Fibroblast of skin of right biceps (primary cell): ENCODE measurements at places on chromosomes 4 and X.

GRCh38 chr4:105356194-105356593 is 117.7 kb downstream of the PPA2 start:
- DNase-seq, result no peak

DNA sequence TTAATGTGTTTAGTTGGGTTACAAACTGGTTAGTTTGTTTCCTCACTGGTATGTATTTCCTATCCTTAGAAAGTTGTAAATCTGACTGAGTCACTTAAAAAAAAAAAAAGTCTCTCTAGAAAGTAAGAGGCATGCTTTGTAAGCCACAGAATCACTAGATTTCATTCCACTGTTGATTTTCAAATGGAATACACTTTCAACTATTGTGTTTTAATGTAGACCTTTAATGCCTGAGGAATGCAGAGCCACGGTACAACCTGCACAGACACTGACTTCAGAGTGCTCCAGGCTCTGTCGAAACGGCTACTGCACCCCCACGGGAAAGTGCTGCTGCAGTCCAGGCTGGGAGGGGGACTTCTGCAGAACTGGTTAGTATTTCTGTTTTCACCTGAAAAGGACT is 88.6 kb downstream of the HHIP start:
- DNase-seq, result peak; percentile 62

GRCh38 chrX:66632981-66633380 is 5.9 kb downstream of the EDA2R start:
- no peak for DNase-seq

DNA sequence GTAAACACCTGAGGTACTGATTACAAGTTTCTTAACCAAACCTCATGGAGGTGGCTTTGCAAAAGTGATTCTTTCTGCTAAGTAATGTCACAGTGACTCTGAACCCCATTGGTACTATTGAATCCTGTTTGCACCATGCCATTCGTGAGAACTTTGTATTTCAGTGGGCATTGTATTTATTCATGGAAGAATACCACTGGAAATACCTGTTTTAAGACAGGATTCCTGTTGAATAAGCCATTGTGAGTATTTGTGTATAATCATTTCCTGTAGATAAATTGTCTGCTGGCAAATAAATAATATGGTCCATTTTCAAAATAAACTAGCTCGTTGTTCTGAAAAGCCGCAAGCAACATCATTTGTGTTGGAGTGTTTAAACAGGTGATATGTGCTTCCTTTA is 136.4 kb upstream of the GUCY1A1 start:
- no peak for DNase-seq

GRCh38 chrX:153238361-153238760 is 59.3 kb downstream of the MAGEA1 start:
- no peak for DNase-seq

DNA sequence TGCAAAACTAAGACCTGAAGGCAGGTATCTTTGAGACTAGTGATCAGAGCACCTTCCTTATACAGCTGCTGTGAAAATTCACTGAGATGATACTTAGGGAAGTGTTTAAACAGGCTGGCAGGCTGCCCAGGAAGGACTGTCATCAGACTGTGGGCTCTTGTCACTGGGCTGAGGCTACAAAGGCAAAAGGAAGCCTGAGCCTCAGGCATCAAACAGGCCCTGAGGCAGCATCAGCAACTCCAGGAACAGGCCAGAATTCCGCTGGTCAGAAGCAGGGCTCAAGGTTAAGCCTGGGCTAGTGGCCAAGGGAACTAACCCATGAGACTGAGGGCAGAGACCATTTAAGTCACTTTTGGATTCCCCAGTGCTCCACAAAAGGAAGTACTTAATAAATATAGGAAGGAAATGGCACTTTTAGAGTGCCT is 12.8 kb downstream of the PJA1 start:
- DNase-seq, result peak; percentile 40

- DNase-seq, result no peak
Observed at GRCh38 chr4:1534095-1534872, 128.0 kb upstream of the NKX1-1 start.

GRCh38 chr4:91359041-91360031 is 944.4 kb upstream of the GRID2 start:
- DNase-seq, result no peak

- DNase-seq, result no peak
Observed at GRCh38 chr4:64105903-64106302, 303.3 kb downstream of the TECRL start.

DNA sequence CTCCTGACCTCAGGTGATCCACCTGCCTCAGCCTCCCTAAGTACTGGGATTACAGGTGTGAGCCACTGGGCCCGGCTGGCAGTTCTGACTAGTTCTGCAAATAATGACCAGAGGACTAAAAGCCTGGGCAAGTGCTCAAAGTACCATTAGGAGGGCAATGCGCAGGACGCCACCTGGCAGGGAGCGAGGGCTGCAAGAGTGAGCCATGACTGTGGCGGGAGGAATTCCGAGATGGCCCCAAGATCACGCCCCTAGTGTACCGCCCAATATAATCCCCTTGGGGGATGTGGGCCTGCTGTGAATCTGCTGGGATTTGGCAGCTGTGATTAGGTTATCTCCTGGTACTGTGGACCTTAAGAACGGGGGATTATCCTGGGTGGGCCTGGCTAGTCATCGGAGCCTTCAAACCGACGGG is 26.2 kb upstream of the GPR78 start:
- no peak for DNase-seq

GRCh38 chr4:169163947-169164668 is 106.6 kb downstream of the SH3RF1 start:
- no peak for DNase-seq

DNA sequence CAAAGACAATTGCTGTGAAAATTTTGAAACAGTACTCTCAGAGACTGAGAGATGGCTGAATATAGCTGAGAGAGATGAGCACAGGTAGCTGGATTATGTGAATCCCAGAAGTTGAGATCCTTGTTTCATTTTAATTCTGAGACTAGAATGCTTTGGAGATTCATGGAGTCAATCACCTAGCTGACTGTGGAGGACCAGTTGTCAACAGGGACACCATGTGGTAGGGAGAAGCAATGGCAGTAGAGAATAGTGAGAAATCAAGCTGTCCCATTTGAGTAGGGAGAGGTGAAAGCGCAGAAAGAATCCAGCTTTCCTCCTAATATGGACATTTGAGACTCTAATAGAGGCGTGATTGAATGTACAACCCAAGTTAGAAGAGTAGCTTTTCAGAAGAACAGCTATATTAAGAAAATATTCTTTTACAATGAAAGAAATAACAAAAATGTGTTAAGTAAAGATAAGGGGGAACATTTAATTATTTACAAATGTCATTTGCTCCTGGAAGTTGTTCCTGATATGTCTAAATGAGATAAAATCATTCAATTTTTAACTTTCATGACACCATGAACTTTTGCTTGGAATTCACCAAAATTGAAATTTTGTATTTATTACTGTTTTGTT is 30.3 kb upstream of the GLRB start:
- DNase-seq, result peak; percentile 81

DNA sequence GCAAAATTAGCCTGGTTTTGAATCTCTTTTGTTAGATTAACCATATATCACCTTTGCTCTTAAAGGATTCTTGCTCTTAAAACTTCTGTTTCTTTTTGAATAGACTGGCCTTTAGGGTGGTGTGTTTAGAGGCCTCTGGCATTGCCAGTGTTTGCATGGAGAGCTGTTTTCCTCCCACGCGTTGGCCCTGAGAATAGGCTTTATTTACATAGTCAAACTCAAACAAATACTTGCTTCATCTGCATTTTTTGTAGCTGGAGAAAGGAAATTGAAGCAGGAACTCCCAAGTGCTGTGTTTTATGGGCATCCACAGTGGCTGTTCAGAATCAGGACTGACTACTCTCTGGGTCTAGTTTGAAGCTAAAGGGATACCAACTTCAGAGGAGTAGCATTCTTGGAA is 2.7 kb downstream of the SHROOM2 start:
- no peak for DNase-seq

DNA sequence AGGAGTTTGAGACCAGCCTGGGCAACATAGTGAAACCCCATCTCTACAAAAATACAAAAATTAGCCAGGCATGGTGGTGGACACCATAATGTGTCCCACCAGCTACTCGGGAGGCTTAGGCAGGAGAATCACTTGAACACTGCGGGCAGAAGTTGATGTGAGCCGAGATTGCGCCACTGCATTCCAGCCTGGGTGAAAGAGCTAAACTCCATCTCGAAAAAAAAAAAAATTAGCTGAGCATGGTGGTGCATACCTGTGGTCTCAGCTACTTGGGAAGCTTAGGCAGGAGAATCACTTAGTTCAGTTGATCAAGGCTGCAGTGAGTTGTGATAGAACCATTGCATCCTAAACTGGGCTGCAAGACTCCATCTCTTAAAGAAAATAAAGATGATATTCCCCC is 91.2 kb downstream of the PLS3 start:
- DNase-seq, result no peak

- DNase-seq, result peak; percentile 57
Observed at GRCh38 chr4:37648084-37648817, 37.9 kb downstream of the RELL1 start.

- DNase-seq, result no peak
Observed at GRCh38 chrX:131792789-131793462, 230.2 kb upstream of the STK26 start.

DNA sequence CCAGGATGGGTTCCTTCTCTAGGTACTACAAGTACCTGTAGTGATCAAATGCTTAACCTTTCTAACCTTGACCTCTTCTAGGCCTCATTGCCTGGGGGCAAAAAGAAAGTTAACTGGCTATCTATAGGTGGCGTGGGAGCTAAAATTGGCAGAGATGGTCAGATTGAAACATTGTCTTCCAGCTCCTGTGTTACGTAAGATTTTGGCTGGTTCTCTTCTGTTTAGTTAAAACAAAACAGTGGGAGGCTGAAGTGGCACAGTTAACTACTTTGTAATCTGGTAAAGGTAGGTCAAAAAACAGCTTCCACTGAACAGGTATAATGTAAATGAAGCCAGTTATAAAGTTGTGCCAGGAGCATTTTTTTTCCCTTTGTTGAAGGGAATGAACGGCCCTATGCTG is 115.2 kb downstream of the MBNL3 start:
- no peak for DNase-seq

- DNase-seq, result no peak
Observed at GRCh38 chrX:50881028-50881427, 29.5 kb upstream of the BMP15 start.

GRCh38 chr4:152094970-152095700 is 334.3 kb upstream of the GATB start:
- peak; percentile 70 for DNase-seq
